ENCODE measurements at places on chromosomes 1 and 21.

GRCh38 chr1:180933141-180933540, 20.4 kb downstream of the KIAA1614 start:
- no peak for DNase-seq

- DNase-seq: no peak
Measured at GRCh38 chr1:223682502-223682901, 17.0 kb upstream of the CAPN8 start.

DNA sequence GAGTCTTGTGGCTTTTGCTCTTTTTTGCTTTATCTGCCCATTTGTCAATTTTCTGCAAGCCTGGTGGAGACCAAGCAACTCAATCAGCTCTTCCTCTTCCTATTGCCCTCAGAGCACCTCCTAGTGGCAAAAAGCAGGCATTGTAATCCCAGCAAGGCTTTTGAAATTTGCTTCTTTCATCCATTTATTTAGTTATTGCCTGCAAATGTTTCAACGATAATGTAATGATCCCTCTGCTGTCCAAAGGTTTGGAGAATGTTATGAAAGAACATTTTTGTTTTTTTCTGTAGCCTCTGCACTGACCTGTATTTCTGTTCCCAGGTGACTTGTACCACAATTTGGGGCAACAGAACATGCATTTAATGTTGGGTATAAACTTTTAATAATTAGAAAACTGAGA, 127.8 kb downstream of the GABPA start:
- DNase-seq: peak; percentile 67

DNA sequence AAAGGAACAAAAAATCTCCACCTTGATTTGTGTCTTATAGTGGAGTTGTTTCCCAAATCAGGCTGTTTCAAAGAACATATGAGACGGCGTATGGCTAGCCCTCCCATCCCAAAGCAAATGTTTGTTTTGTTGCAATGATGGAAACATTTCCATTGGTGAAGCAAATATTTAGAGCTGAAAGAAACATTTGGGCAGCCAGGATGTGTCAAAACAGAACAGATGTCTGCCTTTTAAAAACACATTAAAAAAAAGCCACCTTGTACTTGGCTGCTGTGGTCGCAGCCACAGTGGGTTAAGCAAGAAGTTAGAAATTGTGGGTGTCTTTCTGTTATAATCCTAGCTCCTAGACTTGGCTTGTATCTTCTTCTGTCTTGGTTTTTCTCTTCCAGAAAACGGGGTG, 116.3 kb downstream of the PEX14 start:
- DNase-seq: no peak
